T-helper 17 cell (primary cell): ENCODE measurements at places on chromosomes 7 and 10. TPM values are rescaled to one million over a fixed set of nuclear protein-coding genes. Genes with fewer than 3 reads are reported as not detected.
A peak's percentile ranks its signal among the peaks of the same experiment; 100 is the strongest.

DNA sequence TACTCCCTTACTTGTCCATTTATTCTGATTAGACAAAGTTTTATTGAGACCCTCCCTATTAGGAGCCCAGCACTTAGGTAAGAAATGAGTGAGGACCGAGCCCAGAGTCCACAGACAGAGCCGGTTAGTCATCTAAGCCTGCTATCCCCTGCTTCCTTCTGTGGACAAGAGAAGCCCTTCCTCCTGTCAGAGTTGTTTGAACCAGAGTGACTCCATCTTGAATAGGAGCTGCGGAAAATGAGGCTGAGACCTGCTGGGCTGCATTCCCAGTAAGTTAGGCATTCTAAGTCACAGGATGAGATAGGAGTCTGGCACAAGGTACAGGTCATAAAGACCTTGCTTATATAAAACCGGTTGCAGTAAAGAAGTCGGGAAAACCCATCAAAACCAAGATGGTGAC is 109.1 kb downstream of the CPXM2 start:
- no peaks in the 10 kb centered on the region for H3K4me1 ChIP-seq
- H3K27ac ChIP-seq, result no peak overlapping the region
- DNase-seq, result no peak
- no peaks in the 10 kb centered on the region for H3K36me3 ChIP-seq
- peaks cover 75% of the 10 kb centered on the region for H3K27me3 ChIP-seq

DNA sequence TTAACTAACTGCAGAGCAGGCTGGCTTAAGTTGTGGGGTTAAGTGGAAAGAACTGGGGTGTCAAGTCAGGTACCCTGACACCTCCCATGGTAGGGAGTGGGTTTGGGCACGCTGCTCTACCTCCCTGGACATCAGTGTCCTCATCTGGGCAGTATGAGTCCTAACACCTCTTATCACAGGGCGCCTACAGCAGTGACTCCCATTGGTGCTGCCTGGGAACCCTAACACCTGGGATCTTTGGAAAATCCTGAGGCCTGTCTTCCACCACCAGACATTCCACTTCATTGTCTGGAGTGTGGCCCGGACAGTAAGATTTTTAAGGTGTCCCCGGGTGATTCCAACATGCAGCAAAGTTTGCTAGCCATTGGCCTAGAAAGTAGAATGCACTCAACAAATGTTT is 239.1 kb downstream of the SKAP2 start:
- no peaks in the 10 kb centered on the region for H3K4me1 ChIP-seq
- no peak for DNase-seq
- H3K27ac ChIP-seq, result no peak overlapping the region
- H3K27me3 ChIP-seq, result peaks cover 22% of the 10 kb centered on the region
- H3K36me3 ChIP-seq, result no peaks in the 10 kb centered on the region

DNA sequence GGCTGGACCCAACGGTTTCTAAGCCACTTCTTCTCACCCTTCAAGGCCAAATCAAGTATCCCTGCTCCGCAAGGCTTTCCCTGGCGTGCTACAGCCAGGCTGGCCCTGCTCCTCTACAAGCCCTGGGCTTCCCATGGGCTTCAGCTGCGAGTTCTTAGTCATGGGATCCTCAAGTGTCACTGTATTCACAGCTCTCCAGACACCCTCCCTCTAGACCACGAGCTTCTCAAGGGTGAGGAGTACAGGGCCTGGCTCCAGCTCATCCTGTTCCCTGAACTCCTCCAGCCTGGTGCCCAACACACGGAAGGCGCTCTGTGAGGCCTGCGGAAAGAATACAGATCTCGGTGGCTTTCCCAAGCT is 38.8 kb downstream of the FAM53B start:
- DNase-seq, result no peak
- peaks cover 86% of the 10 kb centered on the region for H3K4me1 ChIP-seq
- H3K36me3 ChIP-seq, result peaks cover 2% of the 10 kb centered on the region

DNA sequence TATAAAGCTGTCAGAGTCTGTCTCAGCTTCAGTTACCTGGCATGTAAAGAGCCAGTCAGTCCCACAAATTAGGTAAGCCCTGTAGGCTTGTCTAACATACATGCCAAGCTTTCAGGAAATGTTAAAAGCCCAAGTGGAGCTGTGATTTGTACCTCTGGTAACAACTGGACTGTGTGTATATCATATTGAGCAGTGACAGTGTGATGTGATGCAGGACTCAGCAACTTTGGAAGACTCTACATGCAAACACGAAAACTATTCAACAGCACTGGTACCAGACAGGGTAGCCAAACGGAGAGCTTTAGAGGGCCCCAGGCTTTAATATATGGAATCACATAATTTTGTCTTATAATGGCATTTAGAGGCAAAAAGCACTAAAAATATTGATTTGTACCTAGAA is 587.9 kb downstream of the PHTF2 start:
- DNase-seq, result no peak
- no peaks in the 10 kb centered on the region for H3K4me1 ChIP-seq
- H3K4me3 ChIP-seq, result no peak overlapping the region

DNA sequence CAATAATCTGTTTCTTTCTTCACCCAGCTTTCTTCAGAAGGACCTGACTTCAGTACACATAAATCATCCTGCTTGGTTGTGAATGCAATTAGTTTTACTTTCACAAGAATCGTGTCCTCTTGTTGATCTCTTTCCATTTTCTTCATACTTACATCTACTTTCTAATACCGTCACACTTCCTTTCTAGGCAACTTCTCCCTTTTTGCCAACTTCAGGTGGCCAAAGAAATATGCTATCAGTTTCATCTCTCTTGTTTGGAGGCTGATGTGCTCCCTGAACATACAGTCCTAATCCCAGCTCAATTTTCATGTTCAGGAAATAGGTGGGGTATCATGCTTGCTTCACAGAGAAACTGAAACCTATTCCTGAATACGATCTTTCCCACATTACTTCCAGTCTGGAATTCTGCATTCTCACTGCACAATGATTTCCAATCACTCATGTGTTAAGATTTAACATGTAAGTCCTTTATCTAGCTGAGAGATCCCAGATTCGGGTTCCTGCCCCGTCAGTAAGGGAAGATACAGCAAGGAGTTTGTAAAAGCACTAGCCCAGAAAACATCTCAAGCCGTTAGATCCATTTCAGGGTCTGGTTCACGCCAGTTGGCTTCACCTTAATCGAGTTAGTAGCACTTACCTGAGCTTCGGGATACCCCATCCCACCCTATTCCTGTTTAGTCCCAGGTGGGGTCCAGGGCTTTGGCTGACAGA is 994 bp downstream of the SLC25A28 start:
- H3K27me3 ChIP-seq, result no peaks in the 10 kb centered on the region
- H3K36me3 ChIP-seq, result peaks cover 3% of the 10 kb centered on the region
- DNase-seq, result no peak
- H3K4me3 ChIP-seq, result peak overlapping the region; percentile 98
- peak overlapping the region; percentile 94 for H3K27ac ChIP-seq

DNA sequence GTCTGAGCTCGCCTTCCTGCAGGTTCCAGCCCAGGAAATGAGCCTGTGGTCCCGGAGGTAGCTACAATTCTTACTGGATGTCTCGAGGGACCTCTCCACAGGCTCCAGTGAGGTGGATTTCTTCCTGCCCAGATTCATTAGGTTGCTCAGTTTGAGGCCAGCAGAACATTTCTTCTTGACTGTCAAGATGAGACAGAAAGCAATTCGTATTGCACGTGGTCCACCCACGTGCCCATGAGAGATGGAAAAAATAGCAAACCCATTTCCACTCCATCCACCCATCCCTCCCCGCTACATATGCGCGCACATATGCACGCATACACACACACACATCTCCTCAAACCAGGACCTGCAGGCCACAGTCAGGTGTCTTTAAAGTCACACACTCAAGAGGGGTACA is 68.7 kb downstream of the VWA2 start:
- no peak overlapping the region for H3K4me3 ChIP-seq
- peaks cover 12% of the 10 kb centered on the region for H3K4me1 ChIP-seq
- H3K27me3 ChIP-seq, result no peaks in the 10 kb centered on the region
- H3K27ac ChIP-seq, result no peak overlapping the region

DNA sequence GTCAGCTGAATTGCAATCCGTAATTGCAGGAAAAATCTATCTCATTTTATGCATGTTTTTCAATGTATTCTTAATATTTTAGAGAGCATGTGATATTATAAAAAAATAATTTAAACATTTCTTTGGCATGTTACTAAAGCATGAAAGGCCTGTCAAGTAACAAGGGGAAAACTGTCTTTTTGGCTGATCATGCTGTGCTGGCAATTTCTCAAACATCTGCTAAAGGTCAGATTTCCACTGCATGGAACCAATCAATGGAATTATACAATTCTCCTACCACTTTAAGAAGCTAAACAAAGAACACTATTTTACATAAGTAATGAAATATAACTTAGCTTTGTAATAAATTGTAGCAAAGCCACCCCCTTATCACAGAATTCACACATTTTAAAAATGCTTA is 49.4 kb downstream of the JMJD1C start:
- H3K27ac ChIP-seq, result no peak overlapping the region
- peaks cover 13% of the 10 kb centered on the region for H3K4me1 ChIP-seq
- H3K27me3 ChIP-seq, result no peaks in the 10 kb centered on the region
- no peak overlapping the region for H3K4me3 ChIP-seq

- H3K4me3 ChIP-seq, result no peak overlapping the region
- H3K4me1 ChIP-seq, result no peaks in the 10 kb centered on the region
- peaks cover 71% of the 10 kb centered on the region for H3K27me3 ChIP-seq
- H3K36me3 ChIP-seq, result no peaks in the 10 kb centered on the region
Observed at GRCh38 chr7:55065079-55065478, 46.3 kb downstream of the EGFR start.

DNA sequence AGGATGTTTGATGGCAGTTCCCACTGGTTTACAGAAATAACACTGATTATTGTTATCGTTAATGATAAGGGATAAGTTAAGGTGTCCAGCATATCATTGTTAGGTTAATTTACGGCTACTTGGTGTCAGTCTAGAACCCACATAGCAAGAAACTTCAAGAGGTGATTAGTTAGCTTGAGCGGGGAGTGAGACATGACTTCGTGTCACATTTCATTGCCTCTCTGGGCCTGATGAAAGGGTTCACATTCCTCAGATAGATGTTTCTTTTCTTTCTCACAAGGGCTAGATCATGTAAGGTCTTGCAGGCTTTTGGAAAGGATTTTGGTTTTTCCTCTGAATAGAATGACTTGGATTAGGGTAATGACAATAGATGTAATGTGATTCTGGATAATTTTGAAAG is 26.7 kb downstream of the WAC start:
- H3K4me3 ChIP-seq, result no peak overlapping the region
- H3K36me3 ChIP-seq, result peaks cover 22% of the 10 kb centered on the region
- H3K4me1 ChIP-seq, result peaks cover 51% of the 10 kb centered on the region
- no peak for DNase-seq
- H3K27me3 ChIP-seq, result no peaks in the 10 kb centered on the region

DNA sequence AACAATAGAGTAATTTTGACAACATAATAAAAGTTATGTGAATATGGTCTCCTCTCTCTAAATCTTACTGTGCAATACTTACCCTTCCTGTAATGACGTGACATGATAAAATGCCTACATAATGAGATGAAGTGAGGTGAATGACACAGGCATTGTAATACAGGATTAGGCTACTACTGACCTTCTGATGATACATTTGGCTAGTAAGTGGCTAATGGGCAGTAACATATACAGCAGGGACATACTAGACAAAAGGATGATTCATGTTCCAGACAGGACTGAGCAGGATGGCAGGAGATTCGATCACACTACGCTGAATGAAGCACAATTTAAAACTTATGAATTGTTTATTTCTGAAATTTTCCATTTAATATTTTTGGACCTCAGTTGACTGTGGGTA is 4.7 kb downstream of the C10orf88 start:
- no peak for DNase-seq
- peaks cover 10% of the 10 kb centered on the region for H3K36me3 ChIP-seq
- no peak overlapping the region for H3K27ac ChIP-seq
- no peaks in the 10 kb centered on the region for H3K27me3 ChIP-seq
- no peak overlapping the region for H3K4me3 ChIP-seq
- peaks cover 26% of the 10 kb centered on the region for H3K4me1 ChIP-seq

DNA sequence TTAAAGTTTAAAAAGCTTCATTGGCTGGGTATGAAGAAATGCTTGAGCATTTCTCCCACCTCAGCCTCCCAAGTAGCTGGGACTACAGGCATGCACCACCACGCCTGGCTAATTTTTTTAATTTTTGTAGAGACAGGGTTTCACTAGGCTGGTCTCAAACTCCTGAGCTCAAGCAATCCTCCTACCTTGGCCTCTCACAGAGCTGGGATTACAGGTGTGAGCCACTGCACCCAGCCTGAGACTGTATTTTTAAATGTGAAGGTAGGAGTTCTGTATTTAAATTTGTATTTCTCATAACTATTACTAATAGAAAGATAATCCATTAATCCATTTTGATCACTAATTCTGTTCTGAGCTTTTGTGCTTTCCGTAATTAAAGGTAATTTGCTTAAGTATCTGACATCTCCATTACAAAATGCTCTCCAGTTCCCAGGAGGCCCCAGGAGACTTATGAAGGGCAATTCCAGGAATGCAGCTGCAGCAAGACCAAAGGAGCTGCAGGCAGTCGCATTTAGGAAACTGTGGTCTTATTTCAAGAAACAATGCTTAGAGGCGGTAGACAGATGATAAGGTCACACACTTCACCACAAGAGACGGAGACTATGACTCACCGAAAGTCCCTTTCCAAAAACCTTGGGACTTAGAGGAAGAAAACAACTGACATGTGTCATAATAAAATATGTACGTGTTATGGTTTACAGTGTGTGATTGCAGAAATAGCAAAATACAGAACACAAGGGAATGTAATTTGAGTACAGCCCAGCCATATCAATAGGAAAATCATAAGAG is 23.3 kb downstream of the YAE1 start:
- peaks cover 14% of the 10 kb centered on the region for H3K4me1 ChIP-seq
- H3K36me3 ChIP-seq, result no peaks in the 10 kb centered on the region
- peak overlapping the region; percentile 95 for H3K27ac ChIP-seq
- no peaks in the 10 kb centered on the region for H3K27me3 ChIP-seq

- H3K4me1 ChIP-seq, result no peaks in the 10 kb centered on the region
- H3K4me3 ChIP-seq, result no peak overlapping the region
- H3K27me3 ChIP-seq, result peaks cover 4% of the 10 kb centered on the region
- DNase-seq, result no peak
- no peaks in the 10 kb centered on the region for H3K36me3 ChIP-seq
Observed at GRCh38 chr10:90373911-90374310, 483.9 kb downstream of the HTR7 start.

- peak overlapping the region; percentile 99 for H3K27ac ChIP-seq
- no peak for DNase-seq
- H3K4me3 ChIP-seq, result peak overlapping the region; percentile 89
- peaks cover 87% of the 10 kb centered on the region for H3K4me1 ChIP-seq
Observed at GRCh38 chr10:11149807-11150141, 132.1 kb downstream of the CELF2 start.

GRCh38 chr7:145884716-145885514 is 231.7 kb upstream of the CNTNAP2 start:
- no peaks in the 10 kb centered on the region for H3K36me3 ChIP-seq
- no peaks in the 10 kb centered on the region for H3K4me1 ChIP-seq
- no peak for DNase-seq
- H3K27me3 ChIP-seq, result no peaks in the 10 kb centered on the region

GRCh38 chr7:126569402-126569801 is 683.3 kb downstream of the GRM8 start:
- no peak overlapping the region for H3K27ac ChIP-seq
- H3K36me3 ChIP-seq, result no peaks in the 10 kb centered on the region
- H3K27me3 ChIP-seq, result no peaks in the 10 kb centered on the region
- H3K4me3 ChIP-seq, result no peak overlapping the region
- no peaks in the 10 kb centered on the region for H3K4me1 ChIP-seq

UCMA gene
- total RNA-seq, result not detected

CAMK2B gene
- 0.31 TPM for total RNA-seq

TRIM8 gene
- 63.6 TPM for total RNA-seq

TIMM23B gene
- 24.1 TPM for total RNA-seq

PVRIG gene
- total RNA-seq, result 30.5 TPM

OR6B1 gene
- total RNA-seq, result not detected

SRRM3 gene
- not detected for total RNA-seq

BUB3 gene
- 111 TPM for total RNA-seq

VIPR2 gene
- total RNA-seq, result not detected
